ENCODE measurements at places on chromosomes 16 and 17.

DNA sequence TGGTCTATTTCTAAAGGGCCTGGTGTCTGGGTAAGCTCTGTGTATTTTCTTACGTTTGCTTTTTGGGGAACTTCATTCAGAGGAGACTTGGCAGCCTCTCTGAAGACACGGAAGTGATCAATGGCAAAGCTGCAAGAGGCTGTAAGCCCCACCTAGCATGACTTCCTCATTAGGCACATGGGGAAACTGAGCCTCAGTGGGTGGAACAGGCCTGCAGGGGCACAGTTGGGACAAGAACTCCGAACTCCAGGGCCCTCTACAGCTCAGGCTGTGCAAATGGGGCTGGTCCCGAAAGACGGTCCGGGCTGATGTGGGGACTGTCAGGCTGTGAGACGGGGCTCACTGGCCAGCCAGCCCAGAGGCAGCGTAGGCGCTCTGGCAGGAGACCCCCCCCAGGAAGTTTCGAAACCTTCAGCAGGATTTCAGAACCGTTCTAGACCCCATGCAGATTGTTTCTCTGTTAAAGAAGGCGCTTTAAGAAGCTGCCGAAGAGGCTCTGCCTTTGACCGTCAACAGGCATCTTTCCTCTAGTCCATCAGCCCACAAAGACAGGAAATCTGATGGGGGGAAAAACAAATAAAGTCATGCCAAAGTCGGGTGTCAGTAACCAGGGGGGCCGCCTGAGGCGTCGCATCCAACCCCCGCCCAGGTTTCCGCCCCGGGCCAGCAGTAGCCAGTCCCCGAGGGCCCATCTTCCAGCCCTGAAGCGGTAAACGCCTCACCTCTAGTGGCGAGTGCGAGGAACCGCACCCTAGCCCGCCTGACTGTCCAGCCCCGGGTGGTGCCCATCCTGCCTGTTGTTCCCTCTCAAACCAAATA is 79.8 kb upstream of the TBC1D3K start:
- DNase-seq: no peak

DNA sequence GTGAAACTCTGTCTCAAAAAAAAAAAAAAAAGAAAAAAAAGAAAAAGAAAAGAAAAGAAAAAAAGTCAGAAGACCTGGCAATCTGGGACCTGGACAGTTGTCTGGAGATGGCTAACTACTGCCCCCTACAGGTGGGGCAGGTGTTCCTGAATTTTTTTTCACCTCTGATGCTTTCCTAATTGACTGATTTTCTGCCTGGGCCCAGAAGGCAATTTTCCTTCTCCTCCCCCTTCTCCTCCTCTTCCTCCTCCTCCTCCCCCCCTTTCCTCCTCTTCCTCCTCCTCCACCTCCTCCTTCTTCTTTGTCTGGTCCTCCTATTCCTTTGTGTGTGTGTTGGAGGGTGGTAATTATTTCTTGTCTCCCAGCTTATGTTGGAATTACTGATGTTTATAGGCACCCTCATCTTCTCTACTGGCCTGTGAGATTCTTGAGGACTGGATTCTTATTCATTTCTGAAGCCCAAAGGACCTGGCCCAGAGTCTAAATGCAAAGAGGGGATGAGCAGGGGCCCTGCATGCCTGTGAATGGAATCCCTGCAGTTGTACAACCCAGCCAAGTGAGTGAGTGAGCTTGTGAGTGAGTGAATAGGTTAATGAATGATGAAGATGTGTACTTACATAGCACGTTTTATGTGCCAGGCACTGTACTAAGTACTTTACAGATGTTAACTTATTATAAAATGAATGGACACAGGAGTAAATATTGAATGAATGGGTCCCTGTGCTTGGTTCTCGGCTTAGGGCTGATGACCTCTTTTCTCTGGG is 26.9 kb downstream of the IRX5 start:
- no peak for DNase-seq

GRCh38 chr17:8326511-8327302 is 12.9 kb upstream of the ODF4 start:
- DNase-seq: no peak

- DNase-seq: no peak
These were observed 54.4 kb upstream of the YPEL2 start for GRCh38 chr17:59277031-59277430.

- no peak for DNase-seq
These were observed 20.7 kb upstream of the IL21R start for GRCh38 chr16:27381236-27381635.

DNA sequence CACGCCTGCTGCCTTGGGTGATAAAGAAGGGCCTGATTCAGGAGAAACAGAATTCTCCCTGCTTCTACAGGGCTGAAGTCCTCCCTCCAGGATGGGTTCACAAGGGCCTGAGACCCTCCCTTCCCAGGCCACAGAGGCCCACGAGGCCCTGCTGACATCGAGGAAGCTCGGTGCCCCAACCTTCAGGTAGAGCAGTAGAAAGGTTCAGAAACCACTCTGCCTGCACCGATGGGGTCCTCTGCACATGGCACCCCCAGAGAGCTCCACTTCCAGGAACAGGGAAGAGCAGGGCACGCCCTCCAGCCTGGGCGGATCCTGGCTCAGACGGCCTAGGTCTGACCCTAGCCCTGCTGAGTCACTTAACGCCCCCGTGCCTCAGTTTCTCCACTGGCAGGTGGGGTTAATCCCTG is 773 bp downstream of the CENPX start:
- no peak for DNase-seq

DNA sequence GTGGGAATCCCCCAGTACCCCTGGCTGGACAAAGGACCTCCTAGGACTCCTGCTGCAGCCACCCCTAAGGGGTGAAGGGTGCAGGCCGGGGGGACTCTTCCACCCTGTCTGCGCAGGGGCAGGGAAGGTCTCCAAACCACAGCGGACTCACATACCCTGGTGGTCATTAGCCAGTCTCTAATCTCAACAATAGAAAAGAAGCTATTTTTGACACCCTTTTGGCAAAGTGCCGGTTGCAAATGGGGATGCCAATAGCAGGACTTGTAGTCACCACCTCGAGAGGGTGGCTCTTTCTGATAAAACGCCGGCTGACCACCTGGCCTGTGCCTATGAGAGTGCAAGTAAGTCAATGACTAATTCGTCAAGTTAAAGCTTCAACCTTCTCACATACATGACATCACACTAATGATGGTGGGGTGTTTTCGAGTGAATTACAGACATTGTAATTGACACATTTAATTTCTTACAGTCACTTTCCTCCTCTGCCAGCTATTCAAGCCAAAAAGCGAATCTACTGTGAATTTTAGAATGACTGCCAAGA is 23.1 kb upstream of the DNAH17 start:
- no peak for DNase-seq

GRCh38 chr16:10850478-10850850 is 26.5 kb upstream of the CIITA start:
- DNase-seq: no peak
